ENCODE measurements at places on chromosomes 3 and 15.

DNA sequence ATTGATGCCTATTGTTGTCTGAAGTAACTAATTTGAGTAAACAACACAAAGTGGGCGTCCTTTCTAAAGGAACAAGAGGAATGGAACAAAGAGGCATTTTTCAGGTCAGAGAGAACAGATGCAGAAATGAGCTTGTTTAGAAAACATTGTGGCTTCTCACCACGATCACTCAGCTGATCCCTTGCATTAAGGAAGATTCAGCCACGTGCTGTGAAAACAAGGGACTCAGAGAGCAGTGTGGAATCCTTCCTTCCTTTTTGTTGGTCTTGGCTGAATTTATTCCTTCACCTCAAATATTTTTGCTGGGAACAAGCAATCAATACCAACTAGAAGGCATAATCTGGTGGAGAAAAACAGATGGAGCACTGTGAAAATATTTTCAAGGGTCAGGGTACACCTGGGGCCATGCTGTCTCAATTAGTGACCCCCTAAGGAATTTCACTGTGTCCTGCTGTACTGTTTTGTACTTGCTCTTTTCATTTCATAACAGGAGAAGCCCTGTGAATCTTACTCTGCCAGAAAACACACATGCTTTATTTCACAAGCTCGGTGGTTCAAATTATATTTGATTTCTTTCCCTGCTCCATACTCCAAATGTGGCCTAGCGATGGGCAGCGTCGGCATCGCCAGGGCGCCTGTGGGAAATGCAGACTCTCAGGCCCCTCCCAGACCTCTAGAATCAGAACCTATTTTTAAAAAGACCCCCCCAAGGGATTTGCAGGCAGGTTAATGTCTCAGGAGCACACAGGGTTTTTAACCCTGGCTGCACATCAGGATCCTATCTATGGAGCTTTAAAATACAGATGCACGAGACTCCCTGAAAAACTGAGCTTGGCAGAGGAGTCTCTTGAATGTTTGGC lies 11.6 kb upstream of the SLC6A20 start:
- DNase-seq = no peak

DNA sequence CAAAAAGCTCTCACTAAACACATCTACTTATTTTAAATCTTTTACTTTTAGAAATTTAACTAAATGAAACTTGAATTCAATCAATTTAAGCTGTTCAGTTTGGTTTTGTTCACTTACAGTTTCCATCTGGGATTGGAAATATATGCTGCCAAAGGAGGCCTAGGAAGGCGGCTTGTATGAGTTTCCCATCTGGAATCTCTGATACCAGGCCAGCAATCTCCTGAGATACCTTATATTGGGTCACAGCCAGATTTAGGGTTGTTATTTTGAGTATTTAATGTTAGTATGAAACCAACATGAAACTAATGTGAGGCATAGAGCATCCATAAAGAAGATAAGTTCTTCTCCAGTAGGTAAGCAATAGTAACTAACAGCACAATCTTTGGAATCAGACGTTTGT lies 94.6 kb downstream of the GMNC start:
- DNase-seq = no peak

DNA sequence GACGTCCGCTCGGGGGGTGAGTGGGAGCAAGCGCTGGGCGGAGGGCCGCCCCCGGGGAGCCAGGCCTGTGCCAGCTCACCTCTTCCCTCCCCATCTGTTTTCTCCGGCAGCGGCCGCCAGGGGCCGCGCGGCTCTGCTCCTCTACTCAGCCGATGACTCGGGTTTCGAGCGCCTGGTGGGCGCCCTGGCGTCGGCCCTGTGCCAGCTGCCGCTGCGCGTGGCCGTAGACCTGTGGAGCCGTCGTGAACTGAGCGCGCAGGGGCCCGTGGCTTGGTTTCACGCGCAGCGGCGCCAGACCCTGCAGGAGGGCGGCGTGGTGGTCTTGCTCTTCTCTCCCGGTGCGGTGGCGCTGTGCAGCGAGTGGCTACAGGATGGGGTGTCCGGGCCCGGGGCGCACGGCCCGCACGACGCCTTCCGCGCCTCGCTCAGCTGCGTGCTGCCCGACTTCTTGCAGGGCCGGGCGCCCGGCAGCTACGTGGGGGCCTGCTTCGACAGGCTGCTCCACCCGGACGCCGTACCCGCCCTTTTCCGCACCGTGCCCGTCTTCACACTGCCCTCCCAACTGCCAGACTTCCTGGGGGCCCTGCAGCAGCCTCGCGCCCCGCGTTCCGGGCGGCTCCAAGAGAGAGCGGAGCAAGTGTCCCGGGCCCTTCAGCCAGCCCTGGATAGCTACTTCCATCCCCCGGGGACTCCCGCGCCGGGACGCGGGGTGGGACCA lies 632 bp upstream of the CRELD1 start:
- peak; percentile 78 for DNase-seq

DNA sequence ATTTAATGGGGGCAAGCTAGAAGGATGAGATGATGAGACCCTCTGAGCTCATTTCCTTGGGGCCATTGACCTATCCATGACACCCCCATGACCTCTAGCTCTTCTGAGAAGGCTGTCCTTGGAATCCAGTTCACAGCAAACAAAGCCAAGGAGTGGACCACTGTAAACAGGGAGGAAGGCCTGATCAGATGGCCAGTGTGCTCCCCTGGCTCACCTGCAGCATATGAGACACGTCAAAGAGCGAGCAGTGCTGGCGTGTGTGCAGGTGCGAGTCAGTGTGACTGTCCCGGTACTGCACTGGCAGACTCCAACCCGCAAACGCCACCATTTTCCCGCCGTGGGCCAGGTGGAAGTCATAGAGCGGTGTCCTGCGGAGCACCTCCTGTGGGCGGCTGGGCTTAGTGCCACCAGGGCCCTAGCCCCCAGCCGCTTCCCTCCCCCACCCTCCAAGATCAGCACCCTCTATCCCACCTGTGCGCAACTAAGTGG lies 339 bp downstream of the AMT start:
- no peak for DNase-seq

GRCh38 chr15:28086175-28086703 lies 12.9 kb downstream of the OCA2 start:
- DNase-seq = no peak

DNA sequence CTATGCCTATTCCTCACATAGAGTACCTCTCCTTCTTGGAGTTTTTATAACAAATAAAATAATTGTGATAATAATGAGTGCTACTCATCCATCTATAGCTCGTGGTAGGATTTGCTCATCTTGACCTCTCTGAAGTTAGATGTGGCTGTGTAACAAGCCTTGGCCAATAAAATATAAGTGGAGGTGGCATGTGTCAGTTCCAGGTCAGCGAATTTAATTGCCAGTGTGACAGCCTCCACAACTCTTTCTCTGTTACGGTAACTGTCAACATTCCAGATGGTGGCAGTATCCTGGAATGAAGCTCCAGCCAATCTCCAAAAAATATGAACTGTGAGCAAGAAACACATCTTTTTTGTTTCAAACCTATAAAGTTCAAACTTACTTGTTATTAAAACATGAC lies 13.8 kb downstream of the CLRN1 start:
- no peak for DNase-seq

DNA sequence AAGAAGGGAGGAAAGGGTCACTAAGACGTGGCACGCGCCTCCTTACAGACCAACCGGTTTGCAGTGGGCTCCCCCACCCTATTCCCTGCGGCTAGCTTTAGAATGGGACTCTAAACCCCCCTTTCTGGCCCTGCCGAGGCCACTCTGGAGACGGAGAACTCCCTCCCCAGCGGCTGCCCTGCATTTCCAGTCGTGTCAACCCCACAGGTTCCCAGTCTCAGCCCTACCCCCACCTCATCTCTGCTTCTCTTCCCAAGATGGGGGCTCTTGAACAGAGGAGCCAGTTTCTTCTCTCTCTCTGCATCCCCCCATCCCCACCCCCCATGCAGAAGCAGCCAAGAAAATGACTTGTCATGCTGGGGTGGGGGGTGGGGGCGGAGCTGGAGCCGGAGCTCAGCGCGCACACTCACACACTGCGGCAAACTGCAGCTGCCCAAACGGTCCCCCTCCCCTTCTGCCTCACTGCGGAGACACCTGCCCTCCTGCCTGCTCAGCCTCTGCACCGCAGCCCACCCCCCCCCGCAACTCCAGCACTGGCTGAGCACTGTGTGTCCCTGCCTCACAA lies 871 bp downstream of the MAP1A start:
- DNase-seq = no peak

Data from stimulated activated CD8-positive, alpha-beta memory T cell treated with anti-CD3 and anti-CD28 coated beads, Interleukin-15, amount 100 ng/mL, for 1 hour (primary cell).